ENCODE measurements at places on chromosomes 13 and 19.

DNA sequence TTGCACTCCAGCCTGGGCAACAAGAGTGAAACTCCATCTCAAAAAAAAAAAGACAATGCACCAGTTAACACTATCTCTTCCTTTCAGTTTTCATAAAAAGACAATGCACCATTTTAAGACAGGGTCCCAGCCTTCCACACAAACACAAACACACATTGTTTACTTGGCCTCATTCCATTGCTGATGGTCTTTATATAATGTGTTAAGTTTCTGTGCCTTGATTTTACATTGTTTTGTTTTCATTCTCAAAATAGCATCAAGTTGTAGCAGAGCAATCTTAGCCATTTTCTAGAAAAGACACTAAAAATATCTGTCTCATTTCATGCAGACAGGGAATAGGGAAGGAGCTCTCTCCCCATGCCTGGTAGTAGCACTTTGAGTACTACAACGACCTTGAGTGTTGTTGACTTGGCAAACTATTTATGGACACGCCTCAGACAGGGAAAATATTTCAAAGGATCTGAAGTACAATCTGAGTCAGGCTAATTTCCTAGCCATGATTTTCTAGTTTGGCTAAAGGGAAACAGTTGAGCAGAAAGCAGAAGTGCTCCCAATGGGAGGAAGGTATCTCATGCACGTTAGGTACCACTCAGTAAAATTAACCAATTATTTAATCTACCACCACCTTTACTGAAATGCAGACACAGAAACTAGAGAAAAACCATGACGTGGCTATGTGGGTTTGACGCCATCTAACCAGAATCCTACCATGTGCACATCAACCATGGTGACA, 120.6 kb downstream of the ABCC4 start:
- no peak for DNase-seq

DNA sequence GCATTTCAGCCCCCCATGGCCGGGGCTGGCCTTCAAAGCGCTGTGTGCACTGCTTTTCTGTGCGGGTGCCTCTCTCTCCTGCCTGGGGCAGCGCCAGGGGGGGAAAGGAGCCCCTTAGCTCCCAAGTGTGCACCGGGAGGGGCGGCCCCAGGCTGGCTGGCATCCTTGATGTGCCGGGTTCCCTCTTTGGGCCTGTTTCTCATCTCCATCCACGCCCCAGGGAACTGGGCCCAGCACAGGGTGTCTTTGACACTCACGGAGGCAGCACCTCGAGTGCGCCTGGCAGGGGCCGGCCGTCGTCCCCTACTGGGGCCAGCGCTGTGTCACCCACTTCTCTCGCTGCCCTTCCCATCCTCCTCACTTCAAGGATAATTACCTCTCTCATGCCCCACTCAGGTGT, 324.3 kb downstream of the TEX29 start:
- peak; percentile 50 for DNase-seq

- DNase-seq: peak; percentile 85
Measured at GRCh38 chr13:113951246-113951999, 22.5 kb downstream of the C13orf46 start.

DNA sequence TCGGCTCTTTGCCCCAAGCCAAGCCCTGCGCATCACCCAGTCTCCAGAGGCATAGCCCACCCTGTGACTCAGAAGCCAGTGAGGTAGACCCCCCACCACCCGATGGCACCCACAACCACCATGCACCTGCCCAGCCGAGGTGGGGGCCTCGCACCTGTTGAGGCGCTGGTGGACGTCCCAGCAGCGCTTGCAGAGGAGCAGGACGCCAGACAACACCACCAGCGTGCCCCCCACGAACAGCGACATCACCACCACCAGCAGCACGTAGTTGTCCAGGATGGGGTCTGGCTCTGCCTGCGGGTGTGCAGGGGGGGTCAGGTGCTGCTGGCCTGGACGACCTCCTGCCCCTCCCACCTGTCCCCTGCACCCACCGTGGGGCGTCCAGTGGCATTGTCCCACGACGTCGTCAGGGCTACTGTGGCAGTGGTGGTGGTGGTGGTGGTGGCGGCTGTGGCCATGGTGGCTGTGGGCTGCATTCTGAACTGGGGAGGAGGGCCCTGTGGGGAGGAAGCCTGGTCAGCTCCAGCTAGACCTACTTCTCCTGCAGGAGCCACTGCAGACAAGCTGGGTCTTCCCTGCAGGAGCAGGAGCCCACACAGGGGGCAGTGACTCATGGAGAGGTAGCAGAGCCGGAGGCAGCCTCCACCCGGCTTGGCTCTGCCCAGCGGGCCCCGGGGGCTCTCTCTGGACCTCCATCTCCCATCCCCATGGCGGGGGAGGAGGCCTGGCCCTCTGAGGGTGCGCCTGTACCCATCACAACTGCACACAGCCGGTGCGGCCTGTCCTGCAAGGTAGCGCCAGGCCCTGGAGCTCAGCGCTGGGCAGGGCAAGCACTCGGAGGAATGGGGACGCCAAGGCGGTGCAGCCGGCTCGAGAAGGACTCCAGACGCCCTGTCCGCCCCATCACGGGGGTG, 1.9 kb downstream of the CBARP start:
- DNase-seq: no peak

- DNase-seq: no peak
Measured at GRCh38 chr19:41409288-41409687, 11.7 kb downstream of the BCKDHA start.

GRCh38 chr19:6516018-6516658, 14.0 kb upstream of the TUBB4A start:
- peak; percentile 88 for DNase-seq

- DNase-seq: no peak
Measured at GRCh38 chr13:35995136-35995535, 136.0 kb downstream of the DCLK1 start.

DNA sequence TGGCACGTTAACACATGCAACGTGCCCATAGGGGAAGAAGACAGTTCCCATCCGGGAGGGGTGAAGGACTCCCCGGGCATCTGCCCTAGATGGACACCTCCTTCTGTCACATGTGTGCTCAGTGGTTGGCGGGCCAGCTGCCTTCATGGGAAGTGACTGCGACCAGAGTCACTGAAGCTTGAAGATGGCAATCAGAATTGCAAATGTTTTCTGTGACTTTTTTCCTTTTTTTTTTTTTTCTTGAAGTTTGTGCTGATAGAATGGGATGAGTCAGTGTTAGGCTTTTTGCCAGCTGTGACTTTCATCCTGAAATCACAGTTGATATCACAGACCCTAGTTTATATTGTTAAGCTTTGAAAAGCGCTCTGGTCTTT, 109.2 kb upstream of the MCF2L start:
- no peak for DNase-seq

GRCh38 chr13:20465218-20465879, 60.3 kb downstream of the CRYL1 start:
- DNase-seq: no peak

DNA sequence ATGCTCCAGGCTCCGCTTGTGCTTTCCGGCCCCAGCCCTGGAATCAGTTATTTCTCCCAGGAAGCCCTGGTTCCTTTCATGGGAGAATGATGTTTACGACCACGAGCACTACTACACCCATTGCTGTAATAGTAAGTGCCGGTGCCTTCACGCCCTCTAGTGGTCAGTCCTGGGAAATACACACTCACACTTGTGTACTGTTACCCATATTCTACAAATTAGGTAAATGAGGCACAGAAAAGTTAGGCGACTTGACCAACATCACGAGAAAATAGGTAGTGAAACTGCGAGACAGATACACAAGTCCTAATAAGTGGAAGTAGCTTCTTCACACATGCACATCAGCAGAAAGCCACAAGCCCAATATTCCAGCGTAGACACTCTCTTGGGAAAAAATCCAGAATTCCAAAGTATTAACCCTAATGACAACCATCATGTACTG, 21.7 kb downstream of the CEACAM21 start:
- DNase-seq: peak; percentile 53

DNA sequence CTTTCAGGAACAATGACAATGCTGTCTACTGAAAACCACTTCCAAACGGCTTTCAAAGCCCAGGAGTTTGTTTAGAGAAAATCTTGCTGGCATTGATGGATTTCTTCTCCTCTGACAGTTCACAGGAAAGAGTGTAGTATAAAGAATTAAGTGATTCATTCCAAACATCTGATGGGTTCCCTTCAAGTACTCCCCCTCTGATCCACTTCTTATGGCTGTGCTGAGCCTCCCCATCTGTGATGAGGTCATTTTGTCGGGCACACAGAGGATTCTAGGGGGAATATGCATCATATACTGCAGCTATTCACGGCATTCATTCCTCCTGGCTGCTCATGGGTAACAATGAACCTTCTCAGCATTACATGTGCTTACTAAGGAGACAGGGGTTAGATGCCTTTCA, 107.9 kb downstream of the RGCC start:
- no peak for DNase-seq
